PC-9 (cell line): ENCODE measurements at places on chromosomes 4 and X.
A peak's percentile ranks its signal among the peaks of the same experiment; 100 is the strongest.

DNA sequence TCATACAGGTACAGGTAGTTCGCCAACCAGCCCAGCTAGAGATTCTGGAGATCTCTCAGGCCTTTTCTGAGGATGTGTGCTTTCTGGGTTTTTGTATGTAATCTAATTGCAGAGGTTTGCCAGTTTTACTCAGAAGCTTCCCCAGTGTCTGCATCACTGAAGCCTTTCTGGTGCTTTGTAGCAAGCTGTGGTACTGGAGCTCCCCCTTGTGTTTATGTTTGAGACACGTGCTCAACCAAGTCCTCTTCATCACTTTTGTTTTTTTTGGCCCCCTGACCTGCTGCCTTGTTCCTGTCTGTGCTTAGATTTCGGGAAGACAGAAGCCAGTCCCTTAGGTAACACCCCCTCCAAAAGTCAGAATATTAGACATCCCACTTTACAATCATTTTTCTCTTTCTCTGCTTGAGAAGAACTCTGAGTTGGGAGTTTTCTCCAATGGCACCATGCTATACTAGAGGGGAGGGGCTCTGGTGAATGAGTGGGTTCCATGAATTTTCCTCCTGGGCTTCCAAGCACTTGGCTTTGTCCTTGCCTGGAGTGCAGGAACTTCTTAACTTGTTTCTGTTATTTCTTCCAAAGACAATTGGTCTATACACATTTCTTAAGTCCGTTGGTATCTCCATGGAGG lies 128.4 kb upstream of the TBC1D9 start:
- peak; percentile 48 for DNase-seq

GRCh38 chr4:112431158-112431557 lies 84.8 kb downstream of the NEUROG2 start:
- no peak for DNase-seq

DNA sequence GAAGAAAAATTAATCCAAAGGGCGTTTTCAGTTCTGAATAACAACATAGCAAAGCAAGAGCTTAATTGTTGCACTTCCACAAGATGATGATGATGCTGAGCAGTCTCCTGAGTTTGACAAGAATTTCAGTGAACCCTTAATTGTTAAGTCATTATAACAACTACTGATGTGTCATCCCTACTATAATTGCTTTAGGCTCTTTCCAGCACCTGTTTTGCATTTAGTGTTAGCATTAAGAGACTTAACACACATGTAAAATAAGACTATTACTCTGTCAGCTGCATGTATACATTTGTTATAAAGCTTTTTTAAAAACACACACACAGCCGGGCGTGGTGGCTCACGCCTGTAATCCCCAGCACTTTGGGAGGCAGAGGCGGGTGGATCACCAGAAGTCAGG lies 37.9 kb upstream of the GALNT7 start:
- no peak for DNase-seq

GRCh38 chrX:153738056-153738605 lies 13.5 kb downstream of the ABCD1 start:
- DNase-seq, result no peak

DNA sequence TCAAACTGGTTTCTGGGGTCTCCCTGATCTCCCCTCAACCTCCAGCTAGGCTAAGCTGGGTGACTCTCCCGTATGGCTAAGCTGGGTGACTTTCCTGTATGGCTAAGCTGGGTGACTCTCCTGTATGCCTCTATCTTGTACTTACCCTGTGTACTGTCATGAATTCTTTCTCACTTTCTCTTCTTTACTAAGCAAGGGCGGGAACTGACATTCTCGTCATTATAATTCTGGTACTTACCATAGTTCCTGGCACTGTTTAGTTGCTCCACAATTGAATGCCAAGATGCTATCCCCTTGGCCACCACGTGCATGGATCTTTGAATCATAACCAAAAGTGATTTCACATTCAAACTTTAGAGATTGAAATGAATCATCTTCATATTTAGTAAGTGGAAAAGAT lies 8.8 kb downstream of the INTU start:
- DNase-seq, result no peak

DNA sequence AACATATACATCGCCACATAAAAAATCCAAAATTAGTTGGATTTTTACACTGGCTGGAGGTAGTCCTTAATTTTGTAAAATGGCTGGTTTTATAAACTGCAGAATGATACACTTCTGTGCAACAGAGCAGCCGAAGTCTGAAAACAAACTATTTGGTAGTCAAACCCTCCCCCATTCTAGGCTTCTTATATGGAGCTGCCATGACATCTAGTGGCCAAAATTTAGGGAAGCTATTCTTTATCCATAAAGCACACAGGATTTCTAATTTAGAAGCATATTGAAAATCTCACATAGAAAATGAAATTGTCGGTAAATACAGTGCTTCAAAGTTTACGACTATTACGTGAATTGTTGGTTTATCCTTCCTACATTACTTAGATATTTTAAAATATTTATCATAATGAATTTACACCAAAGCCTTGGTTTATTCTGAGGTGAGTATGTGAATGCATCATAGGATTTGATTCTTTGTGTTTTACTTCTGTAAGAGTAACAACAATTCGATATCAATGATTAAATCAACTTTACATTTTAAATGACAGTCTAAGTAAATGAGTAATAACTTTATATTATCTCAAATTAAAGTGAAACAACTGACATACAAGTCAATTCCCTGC lies 113.4 kb upstream of the FAM241A start:
- DNase-seq, result peak; percentile 46

GRCh38 chr4:79996851-79997250 lies 76.2 kb downstream of the ANTXR2 start:
- DNase-seq, result no peak

GRCh38 chr4:4254666-4255065 lies 6.6 kb upstream of the TMEM128 start:
- no peak for DNase-seq

DNA sequence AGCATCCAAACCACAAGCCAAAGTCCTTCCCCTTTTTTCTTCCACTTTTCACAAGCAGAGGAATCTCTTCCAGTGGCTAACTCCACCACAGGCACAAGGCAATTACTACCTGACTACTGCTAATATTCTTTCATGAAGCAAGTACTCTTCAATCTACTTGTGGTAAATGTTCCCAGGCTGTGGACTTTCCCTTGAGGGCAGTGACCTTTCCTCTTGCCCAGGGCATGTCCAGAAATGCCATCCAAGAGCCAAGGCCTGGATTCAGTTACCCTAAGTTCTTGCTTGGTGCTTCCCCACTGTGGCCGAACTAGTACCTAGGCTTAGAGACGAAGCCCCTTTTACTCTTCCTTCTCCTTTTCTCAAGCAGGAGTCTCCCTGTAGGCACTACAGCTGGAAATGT lies 400.7 kb downstream of the DCAF12L2 start:
- DNase-seq, result no peak

- no peak for DNase-seq
Measured at GRCh38 chrX:3216581-3217180, 129.8 kb downstream of the MXRA5 start.

- DNase-seq, result peak; percentile 67
Measured at GRCh38 chrX:50838820-50839600, 25.0 kb upstream of the SHROOM4 start.

DNA sequence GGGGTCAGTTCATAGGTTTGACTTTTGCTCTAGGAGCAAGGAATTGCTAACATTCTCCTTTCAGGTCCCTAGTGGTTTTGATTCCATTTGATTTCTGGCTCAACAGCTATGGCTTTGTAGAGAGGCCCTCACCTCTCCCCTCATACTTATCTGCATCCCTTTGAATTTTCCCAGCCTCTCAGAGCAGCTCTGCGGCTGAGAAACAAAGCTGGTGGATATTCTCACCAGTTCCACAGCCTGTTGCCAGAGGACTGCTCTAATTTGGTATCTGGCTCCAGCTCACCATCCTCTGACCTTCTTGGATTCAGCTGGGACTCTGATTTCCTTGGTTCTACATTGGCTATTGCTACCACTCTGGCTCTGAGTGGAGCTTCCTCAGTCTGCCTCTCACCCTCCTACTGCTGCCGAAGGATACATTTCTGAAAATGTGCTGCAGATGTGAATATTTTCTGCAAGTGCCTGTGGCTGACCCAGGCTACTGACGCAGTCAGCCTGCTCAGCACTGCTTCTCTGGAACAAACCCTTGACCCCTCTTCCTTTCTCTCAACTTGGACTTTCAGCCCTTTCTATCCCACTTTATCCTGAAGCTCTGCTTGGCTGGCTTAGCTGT lies 110.9 kb upstream of the ENPEP start:
- DNase-seq, result no peak

DNA sequence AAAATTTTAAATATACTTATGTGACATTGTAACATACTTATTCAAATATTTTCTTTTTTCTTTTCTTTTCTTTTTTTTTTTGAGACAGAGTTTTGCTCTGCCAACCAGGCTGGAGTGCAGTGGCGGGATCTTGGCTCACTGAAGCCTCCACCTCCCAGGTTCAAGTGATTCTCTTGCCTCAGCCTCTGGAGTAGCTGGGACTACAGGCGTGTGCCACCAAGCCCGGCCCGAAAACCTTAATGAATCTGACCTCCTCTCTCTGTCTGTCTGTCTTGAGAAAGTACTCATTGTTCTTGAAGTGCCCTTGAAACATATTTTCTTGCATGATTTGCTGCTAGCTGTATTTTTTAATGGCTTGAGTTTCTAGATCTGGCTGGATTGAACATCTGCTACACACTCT lies 136.8 kb downstream of the ANAPC4 start:
- no peak for DNase-seq

DNA sequence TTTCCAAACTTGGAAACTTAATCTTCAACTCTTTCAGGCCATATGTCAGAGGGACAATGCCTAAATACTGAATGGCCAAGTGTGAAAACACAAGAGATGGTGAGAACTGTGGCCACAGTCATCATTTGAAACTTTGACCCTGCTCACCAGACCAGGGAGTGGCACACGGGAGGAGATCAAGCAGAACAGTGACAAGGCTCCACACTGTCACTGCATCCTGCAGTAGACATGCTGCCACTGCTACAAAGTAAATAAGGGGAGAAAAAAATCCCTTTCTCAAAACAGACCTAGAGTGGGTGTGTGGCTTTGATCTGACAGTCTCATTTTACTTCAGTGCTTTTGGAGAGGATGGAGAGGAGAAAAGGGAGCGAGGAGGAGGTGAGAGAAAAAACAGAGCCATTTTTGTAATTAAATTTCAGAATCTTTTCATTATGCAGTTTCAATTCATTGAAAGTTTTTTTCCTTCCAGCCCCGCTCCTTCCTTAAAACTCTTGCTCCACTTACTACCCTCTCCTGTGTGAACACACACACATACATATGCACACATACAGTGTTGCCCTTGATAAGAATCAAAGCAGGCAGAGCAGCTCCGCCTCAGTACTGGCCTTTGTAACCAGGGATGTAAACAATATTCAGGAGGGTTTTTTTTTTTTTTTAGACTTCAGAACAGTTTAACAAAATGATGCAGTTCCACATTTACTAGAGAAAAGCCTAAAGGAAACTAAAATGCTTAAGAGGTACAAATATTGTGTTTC lies 34.4 kb downstream of the NEXMIF start:
- DNase-seq, result no peak

DNA sequence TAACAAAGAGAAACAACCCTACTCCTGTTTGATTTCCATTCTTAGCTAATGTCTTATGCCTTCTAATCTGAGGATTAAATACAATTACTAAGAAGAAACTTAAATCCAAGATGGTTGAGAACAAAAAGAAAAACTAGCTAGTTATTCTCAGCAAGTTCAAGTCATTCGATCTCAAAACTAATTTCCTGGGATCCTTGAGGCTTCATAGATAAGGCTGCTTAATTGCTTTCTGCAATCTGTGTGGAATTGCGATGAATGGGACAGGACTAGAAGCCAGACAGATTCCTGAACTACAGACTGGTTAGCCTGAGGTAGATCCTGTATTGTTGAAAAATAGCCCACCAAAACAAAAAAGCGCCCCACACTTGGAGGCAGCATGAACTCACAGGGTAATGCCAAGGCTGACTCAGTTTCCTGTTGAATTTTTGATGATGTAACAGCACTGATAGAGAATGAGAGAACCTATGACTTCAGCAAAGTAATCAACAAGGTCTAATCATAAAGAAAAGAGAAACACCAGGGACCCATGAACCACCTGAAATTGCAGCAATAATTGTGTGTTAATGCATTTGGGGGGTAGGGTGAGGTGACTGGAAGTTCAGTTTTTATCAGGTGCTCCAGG lies 33.9 kb downstream of the KLHL15 start:
- DNase-seq, result no peak

- peak; percentile 87 for DNase-seq
Measured at GRCh38 chr4:7973545-7973981, 33.9 kb upstream of the AFAP1 start.

DNA sequence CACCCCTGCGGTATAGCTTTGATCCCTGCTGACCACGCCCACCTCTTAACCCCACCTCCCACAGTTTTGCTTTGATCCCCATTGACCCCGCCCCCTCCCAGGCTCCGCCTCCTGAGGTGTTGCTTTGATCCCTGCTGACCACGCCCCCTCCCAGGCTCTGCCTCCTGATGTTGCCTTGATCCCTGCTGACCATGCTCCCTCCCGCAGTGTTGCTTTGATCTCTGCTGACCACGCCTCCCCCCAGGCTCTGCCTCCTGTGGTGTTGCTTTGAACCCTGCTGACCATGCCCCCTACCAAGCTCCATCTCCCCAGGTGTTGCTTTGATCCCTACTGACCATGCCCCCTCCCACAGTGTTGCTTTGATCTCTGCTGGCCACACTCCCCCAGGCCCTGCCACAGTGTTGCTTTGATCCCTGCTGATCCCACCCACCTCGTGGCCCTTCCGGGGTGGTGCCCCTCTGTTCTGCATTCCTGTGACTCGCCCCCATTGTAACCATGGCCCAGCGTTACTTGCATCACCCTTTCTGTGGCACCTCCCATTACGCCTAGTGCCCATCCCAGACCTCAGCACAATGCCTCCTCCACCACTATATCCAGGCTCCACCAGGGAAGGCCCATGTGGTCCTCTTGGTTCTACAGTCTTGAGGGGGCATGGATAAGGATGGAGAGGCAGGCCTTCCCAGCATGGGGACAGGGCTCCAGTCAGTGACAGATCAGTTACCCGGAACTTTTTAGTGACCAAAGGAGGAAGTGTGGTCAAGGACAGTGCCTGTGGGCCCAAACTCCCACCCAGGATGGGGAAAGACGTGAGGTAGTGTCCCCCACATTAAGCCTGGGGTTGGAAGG lies 70.8 kb downstream of the ADRA2C start:
- DNase-seq, result no peak

GRCh38 chr4:114226968-114227760 lies 247.7 kb upstream of the ARSJ start:
- no peak for DNase-seq

DNA sequence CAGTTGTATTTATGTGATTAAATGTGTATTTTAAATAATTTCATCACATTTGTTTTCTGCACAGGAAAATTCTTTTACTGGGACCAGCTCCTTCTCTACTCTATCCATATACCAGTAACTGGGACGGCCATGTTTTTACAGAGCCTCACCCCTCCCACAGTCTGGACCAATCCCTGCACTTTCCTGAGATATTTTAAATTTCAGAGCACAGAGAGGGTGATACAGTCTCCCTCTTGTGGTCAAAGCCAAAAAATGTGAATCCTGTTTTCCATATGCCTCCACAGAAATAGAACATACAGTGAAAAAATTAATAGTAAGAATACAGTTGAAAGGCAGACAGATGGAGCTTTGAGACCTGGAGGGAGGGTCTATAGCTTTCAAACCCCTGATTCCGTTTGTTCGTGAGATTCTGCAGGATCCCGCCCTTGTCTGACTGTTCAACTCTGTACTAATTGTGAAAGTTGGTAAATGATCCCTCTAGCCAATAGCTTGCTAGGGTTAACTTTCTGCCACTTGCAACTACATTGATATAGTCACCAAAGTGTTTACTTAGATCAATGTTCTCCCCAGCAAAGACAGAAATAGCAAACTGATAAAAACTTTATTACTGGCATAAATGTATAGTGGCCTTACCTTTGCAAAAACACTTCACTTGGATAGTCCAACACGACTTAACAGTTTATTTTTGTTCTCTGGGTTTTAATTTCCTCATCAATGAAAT lies 172.2 kb downstream of the PPARGC1A start:
- DNase-seq, result peak; percentile 3
